ENCODE measurements at places on chromosomes 5 and 9.

DNA sequence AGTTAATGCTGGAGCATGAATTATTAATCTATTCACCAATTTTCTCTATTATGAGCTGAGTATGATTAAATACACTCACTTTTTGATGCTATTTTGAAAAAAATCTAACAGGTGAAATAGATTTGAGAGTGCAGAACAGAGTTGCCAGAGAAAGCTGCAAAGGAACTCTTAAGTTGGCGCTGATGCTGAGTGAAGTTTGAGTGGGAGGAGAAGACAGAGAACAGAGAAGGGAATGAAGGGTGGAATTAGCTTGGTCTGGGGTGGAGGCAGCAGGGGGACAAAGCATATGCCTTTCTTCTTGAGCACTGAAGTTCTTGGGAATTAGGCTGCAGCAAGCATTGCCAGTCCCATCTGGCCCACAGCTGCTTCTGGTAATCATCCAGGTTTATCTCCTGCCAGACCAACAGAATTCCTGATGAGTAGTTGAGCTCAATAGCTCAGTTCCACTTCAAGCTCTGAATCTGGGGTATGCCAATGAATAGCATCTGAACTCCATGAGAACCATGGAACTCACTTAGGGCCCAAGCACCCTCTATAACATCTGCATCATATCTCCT, 290.1 kb downstream of the HINT1 start:
- no peak for DNase-seq

DNA sequence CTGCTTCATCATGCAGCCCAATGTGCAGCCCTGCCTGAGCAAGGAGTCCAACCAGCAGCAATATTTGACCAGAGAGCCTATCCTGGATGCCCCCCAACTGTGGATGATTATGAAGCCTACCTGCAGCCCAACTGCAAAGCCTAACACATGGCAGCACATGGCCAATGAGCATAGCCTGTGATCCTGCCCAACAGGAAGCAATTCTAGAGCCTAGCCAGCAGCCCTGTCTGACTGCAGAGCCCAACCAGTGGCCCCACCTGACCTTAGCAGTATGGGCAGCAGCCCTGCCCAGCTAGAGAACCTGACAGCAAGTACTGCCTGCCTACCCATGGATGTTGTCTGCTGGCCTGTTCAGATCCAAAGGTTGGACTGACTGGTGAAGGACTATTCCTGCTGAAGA, 97.3 kb upstream of the SH3GL2 start:
- DNase-seq = peak; percentile 47

- DNase-seq = peak; percentile 68
Measured at GRCh38 chr5:127228540-127229184, 61.9 kb upstream of the MEGF10 start.

DNA sequence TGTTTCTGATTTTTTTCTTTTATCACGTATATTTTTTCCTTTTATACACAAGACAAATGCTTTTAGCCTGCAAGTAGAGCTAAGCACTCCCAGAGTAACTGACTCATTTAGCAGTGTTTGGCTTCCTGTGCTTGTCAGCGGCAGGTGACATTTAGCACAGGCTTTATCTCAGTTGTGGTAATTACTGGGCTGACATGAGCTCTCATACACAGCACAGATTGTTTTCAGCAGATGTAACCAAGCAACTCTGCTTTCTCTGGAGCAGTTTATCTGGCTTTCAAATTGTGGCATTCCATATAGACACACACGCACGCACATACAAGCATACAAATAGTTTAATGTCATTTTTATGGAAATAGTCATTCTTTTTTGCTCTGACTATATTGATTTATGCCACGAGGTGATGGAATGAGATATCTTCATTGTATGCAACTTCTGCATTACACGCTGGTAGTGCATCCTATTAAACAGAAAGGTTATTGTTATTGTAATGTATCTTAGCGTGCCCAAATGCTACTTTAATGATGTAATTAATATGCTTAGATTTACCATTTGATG, 379.0 kb upstream of the GRAMD2B start:
- no peak for DNase-seq

- DNase-seq = no peak
Measured at GRCh38 chr9:98158071-98158831, 34.2 kb downstream of the CORO2A start.

DNA sequence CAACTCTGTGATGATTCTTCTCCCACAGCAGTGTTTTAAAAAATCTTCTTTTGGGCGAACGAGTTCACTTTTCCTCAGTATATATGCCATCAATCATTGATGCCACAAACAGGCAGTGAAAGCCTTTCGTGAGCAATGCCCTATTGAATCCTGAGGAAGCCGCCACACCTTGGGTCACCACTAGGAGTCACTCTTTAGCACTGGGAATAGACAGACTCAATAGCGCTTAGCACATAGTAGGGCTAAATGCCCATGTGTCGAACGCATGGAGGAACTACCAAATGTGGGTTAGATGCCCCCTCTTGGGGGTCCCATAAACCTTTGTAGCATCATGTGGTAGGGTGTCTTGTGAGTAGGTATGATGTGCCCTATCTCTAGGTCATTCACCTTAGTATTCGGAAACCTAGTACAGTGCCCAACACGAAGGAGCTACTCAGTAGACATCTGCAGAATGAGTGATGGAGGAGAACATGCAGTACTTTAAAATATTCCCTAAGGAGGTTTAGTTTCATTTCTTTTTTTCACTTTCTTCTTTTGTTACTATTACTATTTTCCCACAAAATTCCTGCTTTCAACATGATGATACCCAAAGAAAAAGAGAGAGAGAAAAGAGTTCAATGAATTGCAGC, 603.7 kb downstream of the BNC2 start:
- peak; percentile 85 for DNase-seq

DNA sequence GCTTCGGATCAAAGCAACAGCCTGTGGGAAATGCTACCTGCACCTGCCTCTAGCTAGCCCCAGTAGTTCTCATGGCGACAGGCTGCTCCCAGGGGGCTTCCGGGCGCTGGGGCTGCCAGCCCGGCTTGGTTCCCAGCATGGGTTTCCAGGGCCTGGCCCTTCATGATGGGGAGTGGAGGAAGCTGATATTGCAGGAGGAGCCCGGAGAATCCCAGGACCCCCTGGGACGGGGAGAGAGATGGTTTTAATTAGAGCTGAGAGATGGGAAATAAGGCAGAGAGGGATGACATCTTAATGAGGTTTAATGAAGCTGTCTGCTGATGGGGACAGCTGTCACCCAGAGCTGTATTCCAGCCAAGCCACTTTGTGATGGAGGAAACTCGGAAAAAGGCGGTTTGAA, 78.6 kb downstream of the CFAP77 start:
- DNase-seq = no peak

DNA sequence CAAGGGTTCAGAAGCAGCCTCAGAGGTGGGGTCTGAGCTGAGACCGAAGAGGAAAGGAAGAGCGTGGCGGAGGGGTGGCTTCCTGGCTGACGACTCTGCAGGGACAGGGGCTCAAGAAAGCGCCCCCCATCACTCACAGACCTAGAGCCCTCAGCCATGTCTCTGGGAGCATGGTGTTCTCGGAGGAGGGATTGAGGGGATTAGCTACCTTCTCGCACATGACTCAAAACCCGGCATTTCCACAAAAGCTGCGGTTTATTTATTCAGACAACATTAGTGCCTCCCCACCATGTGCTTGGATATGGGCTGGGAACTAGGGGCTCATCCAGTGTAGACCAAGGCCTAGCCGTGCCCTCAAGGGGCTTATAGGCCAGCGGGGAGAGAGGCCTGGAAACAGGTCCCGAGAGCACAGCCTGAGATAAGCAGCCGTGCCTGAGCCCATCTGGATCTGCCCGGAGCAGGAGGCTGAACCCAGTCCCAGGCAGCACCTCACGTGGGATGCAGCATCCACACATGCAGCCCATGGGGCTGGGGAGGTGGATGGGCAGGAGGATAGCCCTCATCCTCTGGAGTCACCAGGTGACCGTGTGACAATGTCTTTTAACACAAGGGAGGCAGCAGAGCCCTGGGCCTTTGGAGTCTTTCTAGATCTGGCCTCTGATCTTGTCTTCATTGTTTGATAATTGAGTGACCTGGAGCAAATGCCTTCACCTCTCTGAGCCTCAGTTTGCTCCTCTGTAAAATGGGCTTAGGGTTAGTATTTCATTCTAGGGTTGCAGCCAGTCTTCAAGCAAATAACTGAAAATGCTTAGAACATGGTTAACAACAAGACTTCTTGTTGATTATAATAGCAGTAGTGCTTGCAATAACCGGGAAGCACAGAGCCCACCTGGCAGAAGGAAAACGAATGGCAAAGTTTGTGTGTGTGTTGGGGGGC, 878 bp upstream of the HMCN2 start:
- peak; percentile 55 for DNase-seq

DNA sequence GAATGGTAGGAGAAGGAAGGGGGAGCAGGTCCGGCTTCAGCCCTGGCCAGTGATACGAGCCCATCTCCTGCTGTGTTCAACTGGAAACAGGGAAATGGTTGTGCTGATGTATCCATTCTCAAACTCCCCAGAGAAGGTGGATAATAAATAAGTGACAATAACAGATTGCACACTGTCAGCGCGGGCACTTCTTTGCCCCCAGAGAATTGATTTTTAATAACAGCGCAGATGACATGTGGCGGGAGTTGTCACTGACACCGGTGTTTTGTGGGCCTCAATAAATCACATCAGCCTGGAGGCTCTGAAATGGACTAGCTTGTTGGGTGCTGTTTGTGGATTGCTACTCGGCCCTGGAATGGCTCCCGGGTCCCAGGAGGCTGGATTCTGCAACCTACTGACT, 141.4 kb upstream of the PANK3 start:
- no peak for DNase-seq

DNA sequence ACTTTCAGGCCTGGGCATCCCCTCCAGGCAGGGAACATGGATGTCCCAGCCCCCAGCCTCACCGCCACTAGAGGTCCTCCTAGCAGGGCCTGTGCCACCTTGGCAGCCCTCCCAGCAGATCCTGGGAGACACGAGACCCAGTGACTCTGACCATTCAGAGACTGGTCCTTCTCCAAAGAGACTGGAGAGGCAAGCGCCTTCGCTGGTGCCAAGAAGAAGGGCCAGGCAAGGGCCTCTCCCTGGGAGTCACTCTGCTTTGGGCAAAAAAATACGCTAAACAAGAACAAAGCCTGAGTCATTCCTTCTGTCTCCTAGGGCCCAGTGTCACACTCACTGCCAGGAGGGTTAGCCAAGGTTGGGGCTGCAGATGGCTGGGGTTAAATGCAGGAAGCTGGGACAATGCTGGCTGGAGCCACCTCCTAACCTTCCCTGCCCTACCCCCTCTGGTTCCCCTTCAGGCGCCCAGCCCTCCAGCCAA, 35.3 kb upstream of the SMIM23 start:
- DNase-seq = peak; percentile 85

DNA sequence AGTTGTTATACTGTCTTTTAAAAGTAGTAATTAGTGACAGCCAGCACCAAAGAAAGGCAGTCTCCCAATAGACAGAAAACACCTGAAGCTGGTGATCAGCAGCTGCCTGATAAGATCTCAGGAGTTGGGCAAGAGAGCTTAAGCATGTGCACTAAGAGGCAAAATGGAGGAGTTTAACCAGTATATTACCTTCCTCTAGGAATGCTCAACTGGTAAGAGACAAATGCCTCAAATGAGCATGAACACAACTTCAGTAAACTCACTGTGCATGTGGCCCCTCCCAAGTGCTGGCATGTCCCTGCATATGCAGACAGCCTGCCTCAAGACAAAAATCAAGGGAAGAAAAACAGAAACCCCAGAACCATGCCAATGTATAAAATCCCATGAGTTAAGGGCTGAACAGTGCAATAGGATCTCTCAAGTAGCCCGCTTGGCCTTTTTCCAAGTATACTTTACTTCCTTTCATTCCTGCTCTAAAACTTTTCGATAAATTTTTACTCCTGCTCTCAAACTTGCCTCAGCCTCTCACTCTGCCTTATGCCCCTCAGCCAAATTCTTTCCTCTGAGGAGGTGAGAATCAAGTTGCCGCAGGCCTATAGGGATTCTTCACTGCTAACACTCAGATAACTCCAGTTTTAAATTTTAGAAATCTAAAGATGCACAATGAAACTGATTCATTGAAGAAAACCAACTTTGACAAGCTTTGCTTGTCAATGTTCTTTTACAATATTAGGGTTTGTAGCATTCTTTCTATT, 724.8 kb upstream of the RIOK2 start:
- DNase-seq = no peak

GRCh38 chr9:21801683-21802417, 586 bp upstream of the MTAP start:
- DNase-seq = peak; percentile 92

DNA sequence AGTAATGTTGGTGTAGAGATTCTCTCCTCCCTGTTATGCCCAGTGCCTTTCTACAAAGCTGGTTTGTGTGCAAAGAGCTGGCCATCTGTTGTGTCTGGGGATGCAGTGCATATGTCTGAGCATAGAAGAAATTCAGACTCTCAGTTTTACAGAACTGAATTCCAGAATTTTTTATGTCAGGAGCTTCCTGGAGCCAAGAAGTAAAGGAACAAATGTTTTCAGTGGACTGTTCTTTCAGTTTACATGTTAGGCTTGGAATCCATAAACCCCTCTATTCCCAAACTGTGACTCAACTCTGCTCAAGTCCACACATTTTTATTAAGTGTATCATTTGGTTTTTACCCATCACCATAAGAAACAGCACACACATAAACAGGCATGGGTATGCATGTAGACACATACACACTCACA, 366.0 kb downstream of the BRINP1 start:
- no peak for DNase-seq

DNA sequence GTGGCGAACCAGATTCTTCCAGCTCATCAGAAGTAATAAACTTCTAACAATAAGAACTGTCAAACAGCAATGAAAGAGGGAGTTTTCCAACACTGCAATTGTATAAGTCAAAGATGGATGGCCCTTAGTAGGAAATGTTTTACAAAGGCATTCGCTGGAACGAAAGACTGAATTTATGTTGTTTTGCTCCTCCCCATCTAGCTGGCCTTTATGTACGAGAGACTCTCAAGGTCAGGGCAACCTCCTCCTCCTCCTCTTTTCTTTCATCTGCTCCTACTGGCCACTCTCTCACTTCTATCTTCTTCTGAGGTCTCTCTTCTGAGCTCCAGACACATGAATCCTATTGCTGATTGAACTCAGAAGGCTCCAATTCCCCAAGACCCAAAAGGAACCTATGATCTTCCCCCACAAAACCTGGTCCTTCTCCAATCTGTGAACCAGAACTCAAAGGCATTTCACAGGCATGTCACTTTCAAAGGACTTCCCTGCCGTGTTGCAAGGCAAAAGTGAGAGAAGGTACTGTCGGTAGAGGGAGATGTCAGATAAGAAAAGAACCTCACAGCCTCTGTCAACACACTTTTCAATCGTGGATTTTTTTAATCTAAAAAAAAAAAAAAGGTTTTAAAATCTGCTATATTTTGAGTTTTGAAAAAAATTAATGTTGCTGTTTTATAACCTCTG, 28.5 kb upstream of the PUM3 start:
- DNase-seq = peak; percentile 74

GRCh38 chr5:37121027-37121426, 128.1 kb downstream of the CPLANE1 start:
- DNase-seq = no peak
